ENCODE measurements at places on chromosomes 5 and 9.
A peak's percentile ranks its signal among the peaks of the same experiment; 100 is the strongest.

DNA sequence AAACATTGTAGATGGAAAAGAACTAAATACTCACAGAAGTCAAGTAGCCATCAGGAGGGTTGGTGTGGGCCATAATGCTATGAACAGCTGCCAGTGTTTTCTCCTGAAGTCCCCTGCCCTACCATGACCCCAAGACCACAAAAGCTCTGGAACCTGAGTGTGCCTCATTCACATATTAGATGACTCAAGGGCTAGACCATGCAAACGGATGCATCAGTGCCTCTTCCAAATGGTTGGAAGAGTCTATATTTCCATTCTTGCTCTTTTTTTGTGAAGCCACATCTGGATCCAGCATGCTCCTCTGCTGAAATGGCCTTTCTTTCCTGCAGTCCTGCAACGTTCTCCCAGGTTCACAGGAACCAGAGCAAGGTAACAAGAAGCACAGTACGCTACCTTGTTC lies 136.6 kb upstream of the EPB41L4A start:
- DNase-seq: no peak

- DNase-seq: no peak
Measured at GRCh38 chr5:167871091-167871490, 420.4 kb upstream of the WWC1 start.

- no peak for DNase-seq
Measured at GRCh38 chr5:176636426-176636825, 6.0 kb downstream of the EIF4E1B start.

GRCh38 chr5:107781451-107781850 lies 110.7 kb upstream of the EFNA5 start:
- no peak for DNase-seq

GRCh38 chr5:169778622-169779596 lies 141.8 kb downstream of the DOCK2 start:
- DNase-seq: no peak

GRCh38 chr5:41925555-41925951 lies 472 bp downstream of the FBXO4 start:
- DNase-seq: peak; percentile 56

- no peak for DNase-seq
Measured at GRCh38 chr5:67263656-67264408, 67.2 kb upstream of the CD180 start.

GRCh38 chr5:149037817-149038216 lies 25.0 kb downstream of the SH3TC2 start:
- no peak for DNase-seq

DNA sequence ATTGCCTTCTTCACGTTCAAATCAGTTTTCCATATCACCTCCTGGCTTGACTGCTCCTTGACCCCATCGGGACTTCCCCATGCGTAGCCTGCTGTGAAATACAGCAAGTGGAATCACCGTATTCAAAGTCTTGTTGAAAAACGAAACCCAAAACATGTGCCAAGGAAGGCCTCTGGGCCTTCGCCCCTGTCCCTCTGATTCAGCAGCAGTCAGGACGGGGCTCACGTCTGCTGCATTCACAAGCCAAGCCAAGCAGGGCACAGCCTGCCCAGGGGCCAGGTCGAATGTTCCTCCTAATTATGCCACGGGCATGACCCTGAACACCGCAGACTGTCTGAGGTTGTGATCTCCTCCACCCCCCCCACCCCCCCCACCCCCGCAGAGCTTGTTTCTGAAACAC lies 960 bp upstream of the CTNND2 start:
- no peak for DNase-seq

GRCh38 chr5:88805151-88805784 lies 77.7 kb downstream of the MEF2C start:
- no peak for DNase-seq

- no peak for DNase-seq
Measured at GRCh38 chr5:96327722-96328121, 105.3 kb downstream of the PCSK1 start.

DNA sequence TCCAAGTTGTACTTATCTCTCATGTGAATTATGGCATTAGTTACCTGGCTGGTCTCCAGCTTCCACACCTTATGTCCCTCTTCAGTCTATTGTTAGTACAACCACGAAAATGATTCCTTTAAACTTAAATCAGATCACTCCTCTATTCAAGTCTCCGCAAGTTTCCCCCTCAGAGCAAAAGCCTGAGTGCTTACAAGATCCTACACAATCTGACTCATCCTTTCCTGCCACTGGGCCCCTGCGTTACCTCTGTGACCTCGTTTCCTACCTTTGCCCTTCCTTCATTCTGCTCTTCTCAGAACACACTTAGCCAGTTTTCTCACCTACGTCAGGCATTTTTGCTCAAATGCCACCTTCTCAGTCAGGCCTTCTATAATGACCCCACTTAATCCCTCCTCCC lies 45.1 kb upstream of the GLIS3 start:
- no peak for DNase-seq

- no peak for DNase-seq
Measured at GRCh38 chr9:6152788-6153187, 62.8 kb upstream of the IL33 start.

GRCh38 chr9:136614372-136614922 lies 48.3 kb upstream of the EGFL7 start:
- DNase-seq: peak; percentile 75

DNA sequence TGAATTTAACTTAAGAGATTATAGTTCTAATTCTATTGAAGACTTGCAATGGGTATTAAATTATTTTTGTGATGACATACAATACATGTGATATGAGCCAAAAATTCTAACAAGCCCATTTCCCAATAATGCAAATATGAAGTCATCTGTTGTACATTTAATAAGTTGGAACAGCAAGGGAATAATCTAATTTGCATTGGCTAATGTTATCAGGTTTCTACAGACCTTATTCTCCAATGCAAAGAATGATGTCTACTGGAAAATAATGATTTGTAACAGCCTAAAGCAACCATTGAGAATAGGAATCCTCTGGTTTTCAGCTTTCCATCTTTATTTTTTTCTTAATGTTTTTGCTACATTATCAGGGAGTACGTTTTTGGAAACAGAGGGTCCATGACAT lies 89.1 kb upstream of the MINAR2 start:
- DNase-seq: no peak

DNA sequence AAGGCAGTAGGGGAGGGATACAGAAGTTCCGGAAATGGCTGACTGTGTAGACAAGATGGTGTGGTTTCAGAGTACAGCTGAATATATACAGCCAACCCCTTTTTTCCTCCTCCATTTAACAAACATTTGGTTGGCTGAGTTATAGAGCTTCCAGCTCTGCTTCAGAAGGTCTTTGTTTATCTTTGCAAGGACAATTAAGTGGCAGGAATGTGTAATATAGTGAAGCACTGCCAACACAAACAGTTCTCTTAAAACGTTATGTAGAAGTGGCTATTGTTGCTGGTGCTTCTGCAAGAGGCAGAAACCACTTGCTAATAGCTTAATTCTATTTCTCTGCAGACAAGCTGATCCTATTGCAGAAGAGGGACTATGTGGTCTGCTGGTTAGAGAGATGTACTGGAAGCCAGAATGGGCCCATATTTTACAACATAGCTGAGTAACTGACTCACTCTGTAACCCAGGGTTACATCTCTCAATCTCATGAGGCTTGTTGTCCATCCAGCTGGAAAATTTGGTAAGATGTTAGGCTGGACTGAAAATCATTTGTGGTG lies 62.7 kb upstream of the OSMR start:
- peak; percentile 51 for DNase-seq

- no peak for DNase-seq
Measured at GRCh38 chr9:21974343-21974721, 19.9 kb downstream of the CDKN2A start.

GRCh38 chr5:10797261-10797660 lies 36.2 kb upstream of the DAP start:
- DNase-seq: no peak

- no peak for DNase-seq
Measured at GRCh38 chr5:129358069-129358468, 102.0 kb upstream of the ADAMTS19 start.

GRCh38 chr9:92616199-92616641 lies 53.7 kb downstream of the IPPK start:
- DNase-seq: peak; percentile 70

- no peak for DNase-seq
Measured at GRCh38 chr5:6757414-6757969, 44.3 kb downstream of the TENT4A start.

DNA sequence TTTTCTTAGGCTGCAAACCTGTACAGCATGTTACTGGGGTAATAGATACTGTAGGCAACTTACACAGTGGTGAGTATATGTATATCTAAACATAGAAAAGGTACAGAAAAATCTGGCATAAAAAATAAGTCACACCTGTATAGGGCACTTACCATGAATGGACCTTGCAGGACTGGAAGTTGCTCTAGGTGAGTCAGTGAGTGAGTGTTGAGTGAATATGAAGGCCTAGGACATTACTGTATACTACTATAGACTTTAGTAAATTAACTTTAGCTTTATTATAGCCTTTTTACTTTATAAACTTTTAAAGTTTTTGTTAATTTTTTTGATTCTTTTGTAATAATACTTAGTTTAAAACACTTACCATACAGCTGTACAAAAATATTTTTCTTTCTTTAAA lies 51.3 kb downstream of the DENND4C start:
- DNase-seq: no peak

DNA sequence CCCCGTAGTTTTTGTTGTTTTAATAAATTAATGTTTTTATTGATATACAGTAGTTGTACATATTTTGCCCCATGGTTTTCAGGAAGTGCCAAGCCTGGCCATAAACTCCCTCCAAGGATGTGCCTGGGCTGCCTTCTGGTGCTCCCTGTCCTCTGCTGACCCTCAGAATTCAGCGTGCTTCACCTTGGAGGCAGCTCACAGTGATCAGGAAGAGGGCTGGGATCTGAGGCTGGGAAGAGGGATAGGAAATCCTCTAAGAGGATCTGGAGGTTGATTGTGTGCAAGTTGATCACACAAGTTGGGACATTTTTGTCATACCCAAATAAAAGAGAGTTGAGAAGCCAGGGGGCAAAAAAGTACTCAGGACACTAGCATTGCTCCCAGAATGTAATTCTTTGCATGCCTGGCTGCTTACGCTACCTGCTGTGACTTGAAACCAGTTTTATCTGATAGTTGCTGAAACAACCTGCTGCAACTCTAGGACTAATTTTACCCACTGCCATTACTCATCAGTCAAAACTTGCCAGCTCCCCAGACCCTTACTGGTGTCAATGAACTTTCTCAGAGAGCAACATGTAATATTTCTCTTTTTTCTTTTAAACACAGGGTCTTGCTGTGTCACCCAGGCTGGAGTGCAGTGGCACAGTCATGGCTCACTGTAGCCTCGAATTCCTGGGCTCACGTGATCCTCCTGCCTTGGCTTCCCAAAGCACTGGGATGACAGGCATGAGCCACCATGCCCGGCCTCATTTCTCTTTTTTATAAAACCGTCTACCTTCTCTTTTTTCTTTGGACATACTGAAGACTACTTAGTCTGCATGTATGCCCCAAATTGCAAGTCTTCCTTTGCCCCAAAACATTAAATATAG lies 29.0 kb downstream of the PDE6A start:
- DNase-seq: no peak

GRCh38 chr5:102853680-102854079 lies 98.6 kb downstream of the PAM start:
- no peak for DNase-seq

DNA sequence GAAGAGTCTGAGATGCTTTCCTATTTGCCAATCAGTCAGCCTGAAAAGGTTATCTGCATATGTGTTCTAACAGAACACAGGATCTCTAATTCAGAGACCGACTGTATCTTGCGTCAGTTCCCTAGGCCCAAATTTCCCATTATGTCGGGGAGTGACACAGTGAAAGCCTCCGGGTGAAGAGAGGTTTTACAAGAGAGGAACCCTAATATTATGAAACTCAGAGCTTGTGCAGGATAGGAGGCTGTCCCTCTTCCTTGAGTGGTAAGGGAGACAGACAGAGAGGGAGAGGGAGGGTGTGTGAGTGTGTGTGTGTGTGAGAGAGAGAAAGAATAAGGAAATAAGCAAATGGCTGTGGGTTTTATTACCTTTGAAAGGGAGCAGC lies 1.9 kb downstream of the CD14 start:
- no peak for DNase-seq

GRCh38 chr9:6549106-6549800 lies 96.3 kb downstream of the GLDC start:
- no peak for DNase-seq

- DNase-seq: peak; percentile 76
Measured at GRCh38 chr9:93644397-93645088, 68.2 kb downstream of the PHF2 start.

GRCh38 chr9:130276955-130277354 lies 11.4 kb downstream of the HMCN2 start:
- DNase-seq: no peak

DNA sequence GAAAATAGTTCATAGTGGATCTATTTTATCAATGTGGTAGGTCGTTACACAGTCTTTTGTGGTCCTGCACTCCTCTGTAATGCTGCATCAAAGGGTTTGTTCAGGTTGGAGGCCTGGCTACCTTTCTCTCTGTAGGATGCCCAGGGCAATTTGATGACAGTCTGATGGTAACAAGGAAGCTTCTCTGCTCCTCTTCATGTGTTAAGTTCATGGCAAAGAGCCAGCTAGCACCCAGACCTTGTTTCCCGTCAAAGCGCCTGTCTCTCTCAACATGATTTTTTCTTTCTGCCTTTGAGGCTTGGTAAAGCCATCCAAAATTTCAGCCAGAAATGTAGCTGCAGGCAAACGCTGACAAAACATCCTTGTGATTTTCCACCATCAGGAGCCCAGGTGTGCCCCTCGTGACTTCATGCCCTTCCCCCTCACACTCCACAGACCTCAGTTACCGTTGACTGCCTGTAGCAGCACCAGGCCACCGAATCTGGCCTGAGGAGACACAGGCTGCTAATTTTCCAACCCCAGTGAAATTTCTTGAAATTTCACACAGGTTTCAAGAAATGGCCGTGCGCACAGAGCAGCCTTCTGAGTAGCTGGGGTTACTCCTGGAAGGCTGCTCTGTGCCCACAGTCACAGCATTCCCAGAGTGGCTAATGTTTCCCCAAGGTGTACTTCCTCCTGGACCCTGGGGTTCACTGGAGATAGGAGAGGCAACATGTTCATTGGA lies 292.7 kb downstream of the CWC27 start:
- no peak for DNase-seq

DNA sequence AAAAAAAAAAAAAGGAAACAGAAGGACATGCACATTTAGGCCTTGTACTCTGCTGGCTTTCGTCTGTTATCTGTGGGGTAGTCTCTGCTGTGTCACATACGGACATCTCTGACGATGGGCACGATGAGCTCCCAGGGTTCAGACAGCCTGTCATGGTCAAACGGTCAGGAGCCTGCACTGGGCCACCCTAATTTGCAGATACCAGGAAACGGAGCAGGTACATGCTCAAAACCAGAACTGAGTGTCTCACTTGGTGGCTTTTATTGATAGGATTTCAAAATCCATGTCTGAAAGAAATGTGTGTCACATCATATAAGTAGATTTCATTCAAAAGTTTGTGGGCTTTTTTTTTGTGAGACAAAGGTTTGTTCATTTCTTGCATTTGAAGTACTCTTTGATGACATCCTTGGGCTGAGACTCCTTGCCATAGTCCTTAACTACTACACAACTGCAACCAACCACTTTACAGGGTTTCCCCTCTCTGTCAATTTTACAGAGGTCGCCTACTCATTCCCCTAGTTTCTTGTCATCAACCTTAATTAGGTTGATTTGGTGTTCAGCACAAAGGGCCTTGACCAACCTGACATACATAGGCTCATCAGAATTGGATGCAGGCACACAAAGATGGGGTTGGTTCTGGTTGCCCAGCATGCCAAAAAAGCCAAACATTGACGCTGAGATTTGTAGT lies 9.0 kb downstream of the CKMT2 start:
- no peak for DNase-seq

Data from right hindlimb (tissue), 1 donor.